ENCODE measurements at places on chromosomes 1 and 21. TPM values are rescaled to one million over a fixed set of nuclear protein-coding genes. Genes with fewer than 3 reads are reported as not detected.

The NDUFS5 gene
- total RNA-seq = 295 TPM

The BRINP3 gene
- total RNA-seq = not detected

The MTARC1 gene
- total RNA-seq = 54.5 TPM

The CLEC20A gene
- total RNA-seq = 0.61 TPM

The LRRC38 gene
- 0.43 TPM for total RNA-seq

The FAM43B gene
- total RNA-seq = 0.29 TPM

The GBP6 gene
- total RNA-seq = not detected

The MTX1 gene
- 57.6 TPM for total RNA-seq

The OR2M3 gene
- total RNA-seq = not detected

The RGS4 gene
- total RNA-seq = 0.56 TPM

GRCh38 chr1:84427250-84428188, 29.2 kb downstream of the DNASE2B start:
- DNase-seq = no peak

- peaks cover 3% of the 10 kb centered on the region for H3K4me1 ChIP-seq
- H3K27me3 ChIP-seq = no peaks in the 10 kb centered on the region
- H3K4me3 ChIP-seq = peak overlapping the region; percentile 77
- peaks cover 36% of the 10 kb centered on the region for H3K36me3 ChIP-seq
These were observed 102.7 kb upstream of the C21orf91 start for GRCh38 chr21:17921579-17922530.

DNA sequence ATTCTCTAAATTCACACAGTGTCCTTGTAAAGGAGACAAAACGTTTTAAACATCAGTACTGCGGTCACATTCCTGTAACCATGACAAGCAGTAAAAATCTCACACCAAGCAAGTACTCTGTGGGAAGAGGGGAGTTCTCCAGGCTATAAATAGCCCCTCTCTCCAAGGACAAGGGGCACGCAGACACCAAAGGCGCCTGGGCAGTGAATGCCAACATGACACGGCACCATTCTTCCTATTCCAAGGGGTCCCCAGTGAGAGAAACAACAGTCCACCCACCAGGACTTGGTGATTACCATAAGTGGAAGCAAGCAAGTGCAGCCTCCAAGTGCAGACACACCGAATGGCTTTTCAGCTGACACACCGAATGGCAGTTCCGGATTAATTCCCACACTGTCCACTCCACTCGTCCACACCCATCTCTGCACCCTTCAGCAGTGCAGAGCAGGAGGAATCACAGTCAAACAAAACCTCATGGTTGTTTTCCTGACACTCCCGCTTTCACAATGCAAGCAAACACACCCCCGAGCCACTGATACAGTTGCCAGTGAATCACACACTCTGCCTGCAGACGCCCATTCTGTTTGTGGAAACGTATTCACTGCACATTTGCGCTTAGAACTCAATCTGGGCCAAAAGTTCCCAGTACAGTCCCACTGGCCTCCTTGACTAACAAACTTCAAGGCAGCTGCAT, 1.8 kb downstream of the PTTG1IP start:
- H3K4me3 ChIP-seq = peak overlapping the region; percentile 95
- peaks cover 14% of the 10 kb centered on the region for H3K36me3 ChIP-seq
- peak overlapping the region; percentile 82 for H3K27ac ChIP-seq
- peaks cover 24% of the 10 kb centered on the region for H3K27me3 ChIP-seq
- DNase-seq = no peak

GRCh38 chr1:201020721-201021629, 2.5 kb downstream of the KIF21B start:
- no peak overlapping the region for H3K27ac ChIP-seq
- H3K27me3 ChIP-seq = peaks cover 27% of the 10 kb centered on the region
- peaks cover 18% of the 10 kb centered on the region for H3K4me1 ChIP-seq
- H3K36me3 ChIP-seq = no peaks in the 10 kb centered on the region
- peak; percentile 87 for DNase-seq

DNA sequence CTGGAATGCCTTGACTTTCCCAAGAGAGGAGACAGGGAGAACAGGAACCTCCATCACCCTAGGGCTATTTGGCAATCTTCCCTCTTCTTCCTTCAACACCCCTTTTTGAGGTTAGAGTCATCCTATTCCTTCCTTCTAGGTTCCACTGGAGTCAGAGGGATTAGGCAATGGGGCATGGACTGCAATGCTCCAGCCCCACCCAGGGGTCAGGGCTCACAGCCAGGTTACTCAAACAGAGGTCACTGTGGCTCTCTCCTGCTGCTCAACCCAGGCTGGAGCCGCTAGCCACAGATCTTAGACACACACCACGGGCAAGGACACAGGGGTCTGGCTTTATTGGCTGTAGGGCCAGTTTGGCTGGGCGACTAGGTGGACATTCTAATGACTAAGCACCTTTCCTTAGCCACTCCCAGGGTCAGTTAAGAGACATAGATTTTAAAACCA, 145.5 kb upstream of the NRIP1 start:
- peak; percentile 49 for DNase-seq
- H3K36me3 ChIP-seq = no peaks in the 10 kb centered on the region
- no peaks in the 10 kb centered on the region for H3K27me3 ChIP-seq
- no peaks in the 10 kb centered on the region for H3K4me1 ChIP-seq

DNA sequence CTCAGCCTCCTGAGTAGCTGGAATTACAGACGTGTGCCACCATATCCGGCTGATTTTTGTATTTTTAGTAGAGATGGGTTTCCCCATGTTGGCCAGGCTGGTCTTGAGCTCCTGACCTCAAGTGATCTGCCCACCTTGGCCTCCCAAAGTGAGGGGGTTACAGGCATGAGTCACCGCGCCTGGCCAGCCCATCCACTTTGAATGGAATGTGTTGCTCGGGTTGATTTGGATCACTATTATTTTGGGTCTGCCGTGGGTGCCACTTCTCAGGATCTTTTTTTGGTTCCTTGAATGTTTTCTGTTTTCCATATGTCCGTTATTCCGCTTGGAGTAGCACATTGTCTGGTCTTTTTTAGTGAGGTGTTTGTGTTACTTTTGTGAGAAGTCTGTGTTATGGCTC, 17.0 kb downstream of the PCNT start:
- no peaks in the 10 kb centered on the region for H3K4me1 ChIP-seq
- no peaks in the 10 kb centered on the region for H3K27me3 ChIP-seq
- DNase-seq = no peak

- H3K27ac ChIP-seq = no peak overlapping the region
- no peak overlapping the region for H3K4me3 ChIP-seq
- H3K4me1 ChIP-seq = no peaks in the 10 kb centered on the region
- no peaks in the 10 kb centered on the region for H3K27me3 ChIP-seq
- H3K36me3 ChIP-seq = no peaks in the 10 kb centered on the region
- no peak for DNase-seq
These were observed 100.4 kb upstream of the POGK start for GRCh38 chr1:166738873-166739272.

GRCh38 chr1:23727362-23727811, 15.9 kb upstream of the ELOA start:
- DNase-seq = no peak
- H3K27ac ChIP-seq = no peak overlapping the region
- H3K36me3 ChIP-seq = no peaks in the 10 kb centered on the region
- peaks cover 5% of the 10 kb centered on the region for H3K4me1 ChIP-seq
- no peak overlapping the region for H3K4me3 ChIP-seq

DNA sequence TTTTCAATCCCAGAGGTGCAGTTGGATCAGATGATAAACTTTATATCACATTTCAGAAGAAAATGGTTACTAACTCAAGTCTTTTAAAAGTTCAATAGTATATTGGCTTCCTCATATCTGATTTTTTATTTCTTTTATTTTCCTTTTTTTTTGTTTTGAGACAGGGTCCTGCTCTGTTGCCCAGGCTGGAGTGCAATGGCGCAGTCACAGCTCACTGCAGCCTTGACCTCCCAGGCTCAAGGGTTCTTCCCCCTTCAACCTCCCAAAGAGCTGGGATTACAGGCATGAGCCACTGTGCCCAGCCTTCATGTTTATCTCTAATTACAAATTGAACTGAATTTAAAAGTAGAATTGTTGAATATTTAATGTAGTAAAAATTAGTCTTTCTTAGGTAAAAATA, 13.9 kb downstream of the FLVCR1 start:
- H3K27ac ChIP-seq = no peak overlapping the region
- H3K27me3 ChIP-seq = no peaks in the 10 kb centered on the region
- H3K36me3 ChIP-seq = peaks cover 96% of the 10 kb centered on the region
- DNase-seq = no peak
- H3K4me1 ChIP-seq = peaks cover 4% of the 10 kb centered on the region

DNA sequence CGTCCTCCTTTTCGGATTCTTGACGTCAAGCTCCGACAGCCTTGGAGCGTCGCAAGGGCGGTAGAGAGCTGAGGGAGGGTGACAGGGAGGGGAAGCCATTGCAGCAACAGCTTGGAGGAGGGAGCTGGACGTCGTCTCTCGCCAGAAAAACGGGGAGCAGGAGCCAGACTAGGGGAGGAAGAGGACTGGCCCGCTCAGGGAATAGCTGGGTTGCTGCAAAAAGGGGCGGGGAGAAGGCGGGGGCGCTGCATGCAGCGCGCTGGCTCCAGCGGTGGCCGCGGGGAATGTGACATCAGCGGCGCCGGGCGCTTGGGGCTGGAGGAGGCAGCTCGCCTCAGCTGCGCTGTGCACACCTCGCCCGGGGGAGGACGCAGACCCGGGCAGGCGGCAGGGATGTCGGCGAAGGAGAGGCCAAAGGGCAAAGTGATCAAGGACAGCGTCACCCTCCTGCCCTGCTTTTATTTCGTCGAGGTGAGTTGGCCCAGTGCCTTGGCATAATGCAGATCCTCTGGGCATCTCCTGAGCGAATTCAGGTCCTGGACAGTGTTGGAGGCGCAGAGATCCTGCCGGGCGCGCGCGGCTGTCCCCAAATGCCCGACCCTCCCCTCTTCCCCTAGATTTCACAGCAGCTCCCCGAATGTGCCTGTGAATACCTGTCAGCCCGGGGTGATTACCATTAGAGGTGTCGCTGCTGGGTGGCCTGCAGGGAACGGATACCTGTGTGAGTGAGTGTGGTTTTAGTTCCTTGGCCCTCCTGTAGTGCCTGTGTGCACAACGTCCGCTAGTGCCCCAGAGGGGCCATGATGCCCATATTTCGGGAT, at the start of gene PLPPR4:
PLPPR4 (plus strand) TSS at position 292 of the 821 bp plus-strand sequence; CDS start at position 394, 102 bp downstream.
- peaks cover 54% of the 10 kb centered on the region for H3K27me3 ChIP-seq
- DNase-seq = peak; percentile 90
- peak within 1 kb of the TSS; percentile 85 for H3K4me3 ChIP-seq
- no peak within 1 kb of the TSS for H3K27ac ChIP-seq
- H3K36me3 ChIP-seq = no peaks in the 10 kb centered on the region
- H3K4me1 ChIP-seq = no peaks in the 10 kb centered on the region

DNA sequence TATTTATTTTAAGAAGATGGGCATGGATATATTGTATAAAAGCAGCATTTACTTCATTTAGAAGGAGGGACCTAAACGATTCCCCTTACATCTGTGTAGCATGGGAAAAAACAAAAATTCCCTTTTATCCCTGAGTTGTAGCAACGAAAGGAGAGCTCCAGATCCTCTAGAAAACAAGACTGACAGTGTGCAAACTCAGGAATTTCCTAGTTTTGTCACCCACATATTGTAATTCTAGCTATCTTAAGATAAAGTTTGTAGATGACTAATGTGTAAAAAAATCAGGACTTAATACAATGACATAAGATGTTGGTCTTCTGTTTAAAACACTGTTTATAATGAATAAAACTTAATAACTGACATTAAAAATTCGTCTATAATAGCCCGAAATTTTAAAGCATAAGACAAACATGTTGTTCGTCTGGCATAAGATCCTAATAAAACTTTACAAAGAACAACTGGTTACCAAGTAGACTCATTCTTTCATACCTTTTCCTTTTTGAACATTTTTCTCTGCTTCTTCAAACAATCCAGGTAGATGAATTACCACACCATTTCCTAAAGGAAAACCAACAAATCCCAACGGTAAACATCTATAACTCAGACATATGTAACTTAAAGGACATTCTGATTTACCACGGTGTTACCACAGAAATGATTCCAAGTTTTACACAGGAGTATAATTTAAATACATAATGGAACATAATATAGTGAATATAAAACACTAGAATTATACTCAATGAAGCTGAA, 15.2 kb downstream of the ADSS2 start:
- no peaks in the 10 kb centered on the region for H3K27me3 ChIP-seq
- no peak overlapping the region for H3K27ac ChIP-seq
- no peaks in the 10 kb centered on the region for H3K4me1 ChIP-seq
- H3K4me3 ChIP-seq = no peak overlapping the region

GRCh38 chr1:112188611-112189010, 199.1 kb upstream of the KCND3 start:
- peaks cover 10% of the 10 kb centered on the region for H3K27me3 ChIP-seq
- no peak overlapping the region for H3K27ac ChIP-seq
- H3K4me1 ChIP-seq = no peaks in the 10 kb centered on the region
- no peak for DNase-seq
- no peaks in the 10 kb centered on the region for H3K36me3 ChIP-seq
- no peak overlapping the region for H3K4me3 ChIP-seq

DNA sequence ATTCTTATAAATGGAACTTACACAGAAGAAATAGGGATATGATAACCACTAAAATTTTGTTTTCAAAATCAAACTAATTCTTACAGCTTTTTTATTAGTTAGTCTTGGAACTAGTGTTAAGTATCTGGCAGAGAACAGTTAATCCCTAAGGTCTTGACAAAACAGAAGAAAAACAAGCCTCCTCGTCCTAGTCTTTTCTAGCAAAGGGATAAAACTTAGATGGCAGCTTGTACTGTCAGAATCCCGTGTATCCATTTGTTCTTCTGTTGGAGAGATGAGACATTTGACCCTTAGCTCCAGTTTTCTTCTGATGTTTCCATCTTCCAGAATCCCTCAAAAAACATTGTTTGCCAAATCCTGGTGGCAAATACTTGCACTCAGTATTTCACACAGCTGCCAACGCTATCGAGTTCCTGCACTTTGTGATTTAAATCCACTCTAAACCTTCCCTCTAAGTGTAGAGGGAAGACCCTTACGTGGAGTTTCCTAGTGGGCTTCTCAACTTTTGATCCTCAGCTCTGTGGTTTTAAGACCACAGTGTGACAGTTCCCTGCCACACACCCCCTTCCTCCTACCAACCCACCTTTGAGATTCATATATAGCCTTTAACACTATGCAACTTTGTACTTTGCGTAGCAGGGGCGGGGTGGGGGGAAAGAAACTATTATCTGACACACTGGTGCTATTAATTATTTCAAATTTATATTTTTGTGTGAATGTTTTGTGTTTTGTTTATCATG, 42.3 kb upstream of the LAMC2 start:
- no peak overlapping the region for H3K27ac ChIP-seq
- no peak overlapping the region for H3K4me3 ChIP-seq
- no peak for DNase-seq
- no peaks in the 10 kb centered on the region for H3K4me1 ChIP-seq
- H3K36me3 ChIP-seq = peaks cover 13% of the 10 kb centered on the region

- H3K4me3 ChIP-seq = no peak overlapping the region
- no peaks in the 10 kb centered on the region for H3K27me3 ChIP-seq
- DNase-seq = no peak
- peaks cover 40% of the 10 kb centered on the region for H3K36me3 ChIP-seq
- no peaks in the 10 kb centered on the region for H3K4me1 ChIP-seq
These were observed 47.8 kb downstream of the ZMYM4 start for GRCh38 chr1:35316264-35316663.

- H3K27me3 ChIP-seq = no peaks in the 10 kb centered on the region
- H3K4me3 ChIP-seq = no peak overlapping the region
- no peaks in the 10 kb centered on the region for H3K36me3 ChIP-seq
These were observed 37.3 kb downstream of the NENF start for GRCh38 chr1:212470059-212470458.
